A549 (cell line): ENCODE measurements at places on chromosomes 3 and 15.

DNA sequence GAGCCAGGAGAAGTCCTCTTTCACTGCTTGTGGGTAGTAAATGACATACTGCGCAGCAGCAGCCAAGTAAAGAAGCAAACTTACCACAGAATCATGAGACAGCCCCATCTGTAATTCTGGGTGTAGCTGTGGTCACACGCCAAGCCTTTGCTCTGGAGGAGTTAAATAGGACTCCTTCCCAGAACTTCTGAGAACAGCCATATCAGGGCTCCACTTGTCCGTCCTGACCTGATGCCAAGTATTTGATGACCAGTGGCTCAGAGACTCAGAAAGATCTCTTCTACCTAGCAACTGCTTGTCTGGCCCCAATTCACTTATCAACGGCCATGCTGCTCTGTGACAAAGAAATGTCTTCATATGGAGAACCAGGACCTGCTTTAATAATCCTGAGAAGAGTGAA, 20.6 kb upstream of the GOLIM4 start:
- no peak for DNase-seq

DNA sequence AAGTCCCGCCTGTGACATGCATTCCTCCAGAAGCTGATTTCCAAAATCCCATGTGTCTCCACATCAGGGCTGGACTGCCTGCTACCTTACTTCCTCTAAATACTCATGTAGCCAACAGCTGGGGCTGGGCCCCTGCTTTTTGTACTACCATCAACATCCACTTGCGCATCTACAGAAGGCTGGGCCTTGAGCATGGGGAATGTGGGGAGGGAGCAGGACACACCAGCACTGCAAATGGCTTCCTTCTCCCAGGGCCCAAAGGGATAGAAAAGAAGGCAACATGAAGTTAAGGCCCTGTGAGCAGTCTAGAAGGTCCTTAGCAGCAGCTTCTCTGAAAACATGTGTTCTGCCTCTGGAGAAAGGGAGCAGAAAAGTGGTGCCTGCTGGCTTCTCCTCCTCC, 27.2 kb downstream of the MKRN2 start:
- no peak for DNase-seq

- no peak for DNase-seq
Measured at GRCh38 chr3:27888562-27888961, 166.4 kb upstream of the EOMES start.

GRCh38 chr15:51766341-51766740, 14.9 kb downstream of the TMOD2 start:
- DNase-seq: no peak

- no peak for DNase-seq
Measured at GRCh38 chr3:21435871-21436270, 315.1 kb downstream of the ZNF385D start.

DNA sequence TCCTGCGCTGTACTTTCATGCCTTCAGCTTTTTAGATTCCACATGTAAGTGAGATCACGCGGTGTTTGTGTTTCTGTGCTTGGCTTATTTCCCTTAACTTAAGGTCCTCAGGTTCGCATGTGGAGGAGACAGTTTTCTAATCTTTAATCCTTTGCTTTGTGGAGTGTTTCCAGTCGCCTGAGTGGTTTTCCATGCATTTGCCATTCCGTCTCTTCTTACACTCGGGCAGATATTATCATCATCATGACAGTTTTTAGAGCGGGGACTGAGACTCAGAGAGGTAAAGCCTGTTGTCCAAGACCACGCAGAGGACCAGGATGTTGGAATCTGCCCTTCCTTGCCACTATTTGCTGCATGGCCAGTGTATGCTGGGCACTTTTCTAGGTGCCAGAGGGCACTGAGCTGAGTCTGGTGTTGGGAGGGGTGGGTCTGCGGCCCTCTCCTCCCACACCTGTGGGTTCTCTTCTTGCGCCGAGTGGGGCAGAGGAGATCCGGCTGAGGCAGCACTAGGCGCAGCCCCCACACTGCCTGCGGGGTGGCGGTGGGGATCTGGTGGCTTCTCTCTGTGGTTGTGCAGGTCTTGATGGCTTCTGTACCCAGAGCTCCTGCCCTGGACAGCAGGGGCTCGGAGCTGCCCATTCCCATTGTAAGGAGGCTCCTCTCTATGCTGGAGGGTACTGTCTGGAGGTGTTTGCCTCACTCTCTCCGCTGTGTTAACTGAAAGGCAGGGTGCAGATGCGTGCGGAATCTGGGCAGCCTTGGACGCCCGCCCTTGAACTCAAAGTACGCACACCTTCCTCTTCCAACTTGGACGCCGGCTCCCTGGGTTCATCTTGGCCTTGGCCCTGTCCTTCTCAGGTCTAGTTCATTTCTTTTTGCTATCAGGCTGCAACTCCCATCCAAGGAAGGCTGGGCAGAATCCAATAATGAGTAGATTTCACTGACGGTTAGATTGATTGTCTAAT, 156.0 kb upstream of the RGMA start:
- DNase-seq: no peak

- no peak for DNase-seq
Measured at GRCh38 chr3:156606729-156607128, 51.8 kb upstream of the SSR3 start.

GRCh38 chr15:41650806-41651205, 9.4 kb upstream of the MGA start:
- no peak for DNase-seq
